ENCODE measurements at places on chromosomes 6 and 20. TPM values are rescaled to one million over a fixed set of nuclear protein-coding genes. Genes with fewer than 3 reads are reported as not detected.

The FLRT3 gene
- not detected for total RNA-seq

The MCCD1 gene
- total RNA-seq: not detected

The SULF2 gene
- 0.69 TPM for total RNA-seq

The COL9A1 gene
- not detected for total RNA-seq

The TRIM10 gene
- total RNA-seq: not detected

The AURKA gene
- total RNA-seq: 83.0 TPM

The PRSS16 gene
- 1.1 TPM for total RNA-seq

The NKX2-4 gene
- not detected for total RNA-seq

The DEFB125 gene
- total RNA-seq: not detected

The HTR1B gene
- total RNA-seq: not detected

The C20orf144 gene
- total RNA-seq: 0.15 TPM

GRCh38 chr6:56764081-56764566 is 121.4 kb upstream of the DST start:
- no peak for DNase-seq

GRCh38 chr6:18306977-18307376 is 42.6 kb upstream of the DEK start:
- no peak for DNase-seq

DNA sequence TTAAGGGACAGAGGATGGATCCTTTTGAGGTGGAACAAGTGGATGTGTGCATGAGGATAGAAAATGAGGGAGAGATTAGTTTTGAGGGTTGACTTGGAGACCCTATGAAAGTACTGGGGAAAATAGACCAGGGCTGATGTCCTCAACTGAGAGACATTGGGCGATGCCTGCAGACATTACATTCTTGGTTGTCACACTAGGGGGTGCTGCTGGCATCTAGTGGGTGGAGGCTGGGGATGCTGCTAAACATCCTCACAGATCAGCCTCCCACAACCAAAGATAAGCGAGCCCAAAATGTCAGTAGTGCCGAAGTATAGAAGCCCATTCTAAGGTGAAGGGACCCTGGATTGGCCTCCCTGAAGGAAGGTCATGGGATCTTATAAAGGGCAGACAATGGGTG is 63.3 kb downstream of the MOCS1 start:
- no peak for DNase-seq

DNA sequence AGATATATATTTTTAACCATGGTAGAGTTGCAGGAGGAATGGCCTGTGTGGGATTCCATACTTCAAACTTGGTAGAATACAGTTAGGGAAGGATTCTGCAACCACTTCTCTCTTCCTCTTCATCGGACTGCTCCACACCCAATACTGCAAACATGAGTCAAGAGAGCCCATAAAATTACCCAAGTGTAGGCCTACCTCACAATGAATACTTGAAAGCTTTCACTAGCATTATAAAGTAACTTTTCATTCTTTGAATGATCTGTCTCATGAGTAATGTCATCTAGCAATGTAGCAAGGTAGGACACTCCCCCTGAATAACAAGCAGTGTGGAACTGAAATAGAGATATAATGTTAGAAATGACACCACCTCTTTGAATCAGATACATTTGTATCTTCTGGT is 79.4 kb downstream of the FOXC1 start:
- no peak for DNase-seq

GRCh38 chr6:33623895-33624381 is 2.8 kb downstream of the ITPR3 start:
- no peak for DNase-seq

- peak; percentile 87 for DNase-seq
Measured at GRCh38 chr6:167350731-167351655, 26.1 kb downstream of the TTLL2 start.

GRCh38 chr6:170174124-170174770 is 116.6 kb downstream of the DLL1 start:
- DNase-seq: no peak

DNA sequence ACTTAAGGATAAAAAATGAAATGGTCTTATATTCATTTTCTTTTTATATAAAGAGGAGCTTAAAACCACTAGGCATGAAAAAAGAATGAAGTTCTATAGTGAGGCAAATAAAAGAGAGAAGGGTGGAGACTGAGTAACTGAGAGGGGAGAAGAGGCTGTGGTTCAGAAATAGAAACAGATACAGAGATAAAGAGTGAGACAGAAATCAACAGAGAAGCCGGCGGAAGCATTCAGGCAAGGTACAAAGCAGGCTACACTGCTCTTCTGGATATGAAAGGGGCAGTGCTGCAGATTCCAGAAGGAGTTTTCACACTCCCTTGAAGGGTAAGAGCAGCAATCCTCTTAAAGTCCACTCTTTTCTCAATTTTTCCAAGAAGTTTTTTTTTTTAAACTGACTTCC is 29.9 kb downstream of the NFATC2 start:
- DNase-seq: peak; percentile 54

DNA sequence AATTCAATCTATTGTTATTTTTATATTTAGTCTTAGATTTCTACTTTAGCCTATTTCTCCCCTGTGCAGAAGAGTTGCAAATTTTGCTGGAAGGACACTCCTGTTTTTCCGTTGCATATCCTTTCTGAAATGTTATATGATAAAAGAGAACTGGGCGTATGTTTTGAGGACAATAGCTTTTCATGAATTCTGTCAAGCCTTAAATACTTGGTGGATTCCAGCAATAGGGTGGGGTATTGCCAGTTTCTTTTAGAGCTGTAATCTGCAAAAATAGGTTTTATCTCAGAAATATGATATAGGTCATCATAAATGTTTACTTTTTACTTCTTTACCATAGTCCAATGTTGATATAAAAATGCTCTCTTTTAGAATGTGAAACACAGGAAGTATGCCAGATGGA is 42.0 kb downstream of the VTA1 start:
- no peak for DNase-seq

DNA sequence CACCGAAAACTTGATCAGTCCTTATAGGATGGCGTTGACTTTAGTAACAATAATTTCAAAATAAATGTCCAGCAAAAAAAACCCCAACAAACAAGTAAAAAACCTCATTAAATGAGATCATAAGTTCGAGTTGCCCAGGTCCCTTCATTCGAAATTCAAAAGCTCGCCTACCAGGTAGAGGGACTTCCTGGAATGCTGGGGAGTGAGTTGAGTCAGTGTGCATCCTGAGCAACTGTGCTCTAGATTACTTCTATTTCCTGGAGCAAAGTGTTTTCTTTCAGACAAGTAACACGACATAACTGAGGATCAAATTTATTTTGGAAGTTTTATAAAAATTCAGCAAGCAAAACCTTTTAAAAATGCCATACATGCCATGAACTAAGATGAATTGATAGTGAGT is 511.9 kb upstream of the CITED2 start:
- DNase-seq: no peak

DNA sequence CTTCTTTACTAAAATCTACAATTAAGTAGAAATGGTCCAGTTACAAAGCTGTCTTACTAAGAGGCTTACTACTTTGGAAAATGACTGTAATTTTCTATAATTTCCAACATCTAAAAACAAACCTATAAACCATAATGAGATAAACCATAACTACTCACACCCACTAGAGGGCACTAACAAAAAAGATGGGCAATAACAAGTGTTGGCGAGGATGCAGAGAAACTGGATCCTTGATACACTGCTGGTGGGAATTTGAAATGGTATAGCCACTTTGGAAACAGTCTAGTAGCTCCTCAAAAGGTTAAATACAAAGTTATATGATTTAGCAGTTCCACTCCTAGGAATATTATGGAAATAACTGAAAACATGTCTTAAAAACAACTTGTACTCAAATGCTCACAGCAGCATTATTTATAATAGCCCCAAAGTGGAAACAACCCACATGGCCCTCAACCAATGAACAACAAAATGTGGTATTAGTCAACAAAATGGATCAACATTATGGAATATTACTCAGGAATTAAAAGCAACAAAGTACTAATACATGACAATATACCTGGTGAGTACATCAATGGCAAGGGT is 50.6 kb downstream of the GJA10 start:
- no peak for DNase-seq

DNA sequence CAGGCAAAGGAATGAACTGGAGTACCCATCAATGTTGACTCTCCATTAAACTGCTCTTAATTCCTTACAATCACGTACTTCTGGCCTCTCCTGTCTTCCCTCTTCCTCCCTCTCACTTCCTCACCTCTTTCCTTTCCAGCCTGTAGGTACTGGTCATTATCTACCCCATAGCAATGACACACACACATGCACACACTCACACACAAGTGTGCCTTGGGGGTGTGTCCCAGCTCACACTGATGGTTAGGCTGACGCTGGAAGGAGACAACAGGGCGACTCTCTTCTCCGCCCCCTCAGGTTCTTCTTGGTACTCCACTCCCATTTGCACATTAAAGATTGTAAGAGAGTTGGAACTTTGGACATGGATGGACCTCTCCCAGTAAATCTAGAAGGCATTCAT is 14.0 kb upstream of the SERPINB9 start:
- DNase-seq: no peak

GRCh38 chr6:153957394-153957793 is 81.6 kb upstream of the OPRM1 start:
- DNase-seq: no peak

DNA sequence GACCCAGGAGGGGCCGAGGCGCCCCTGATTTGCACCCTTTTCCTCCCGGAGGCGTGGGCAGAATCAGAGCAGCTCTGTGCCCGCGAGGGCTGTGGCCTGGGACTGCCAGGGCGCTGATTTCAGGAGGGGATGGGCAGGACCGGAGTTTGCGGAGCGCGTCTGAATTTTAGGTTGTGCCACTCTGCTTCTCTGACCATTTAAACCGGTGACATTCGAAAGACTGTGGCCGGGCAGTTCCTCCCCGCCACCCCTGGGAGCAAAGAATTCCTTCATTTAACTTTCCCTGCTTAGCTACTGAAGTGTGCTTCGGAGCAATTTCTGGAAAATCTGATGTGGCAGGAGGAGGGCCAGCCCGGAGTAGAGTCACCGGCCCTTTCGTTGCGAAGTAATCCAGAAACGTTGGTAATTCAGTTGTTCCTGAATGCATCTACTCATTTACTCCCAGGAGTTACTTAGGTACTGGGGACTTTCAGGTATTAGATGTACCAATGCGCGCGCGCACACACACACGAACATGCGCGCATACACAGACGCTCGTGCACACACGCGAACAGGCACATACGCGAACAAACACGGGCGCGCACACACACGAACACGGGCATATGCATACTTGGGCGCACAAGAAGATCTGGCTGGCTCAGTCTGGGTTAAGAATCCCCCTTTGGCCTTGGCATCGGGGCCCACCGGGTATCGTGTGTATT is 568 bp downstream of the CCDC170 start:
- peak; percentile 54 for DNase-seq

- no peak for DNase-seq
Measured at GRCh38 chr6:26183237-26183580, 96.0 kb downstream of the HFE start.

GRCh38 chr20:40493071-40493470 is 196.0 kb downstream of the MAFB start:
- DNase-seq: no peak

DNA sequence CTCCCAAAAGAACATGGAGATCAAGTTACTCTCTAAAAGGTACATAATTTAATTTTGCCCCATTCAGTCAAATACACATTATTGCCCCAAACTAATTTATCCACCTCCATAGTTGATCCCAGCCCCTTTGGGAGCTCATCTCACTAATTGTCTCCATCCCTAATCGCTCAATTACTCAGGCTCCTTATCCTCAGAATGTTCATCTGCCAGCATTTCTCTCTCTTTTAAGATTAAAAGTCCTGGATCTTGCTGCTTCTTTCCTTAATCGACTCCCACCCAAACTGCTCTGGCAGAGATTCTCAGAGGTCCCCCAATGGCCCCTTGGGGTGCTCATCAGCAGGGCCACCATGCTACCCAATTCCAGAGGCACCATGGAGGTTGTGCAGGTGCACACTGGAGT is 18.4 kb upstream of the NNAT start:
- no peak for DNase-seq

DNA sequence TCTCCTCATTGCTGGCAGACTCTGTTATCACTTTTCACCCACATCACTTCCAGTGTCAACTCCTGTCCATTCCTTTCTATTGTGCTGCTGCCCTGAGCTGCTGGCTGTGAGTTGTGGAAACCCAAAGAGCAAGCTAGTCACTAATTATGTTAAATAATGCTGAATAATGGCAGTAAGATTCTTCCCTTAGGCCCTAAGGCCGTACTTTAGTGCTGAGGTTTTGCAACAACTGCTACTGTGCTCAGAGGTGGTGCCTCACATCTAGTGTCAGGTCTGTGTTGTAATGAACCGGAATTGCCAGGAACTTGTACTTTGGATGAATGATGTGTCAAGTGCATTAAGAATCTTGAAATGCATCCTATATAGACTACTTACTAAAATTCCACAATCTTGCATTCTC is 372.2 kb upstream of the RNF217 start:
- no peak for DNase-seq

- DNase-seq: no peak
Measured at GRCh38 chr6:113732384-113732966, 124.7 kb upstream of the MARCKS start.

- no peak for DNase-seq
Measured at GRCh38 chr20:14193885-14194284, 143.5 kb downstream of the FLRT3 start.

- no peak for DNase-seq
Measured at GRCh38 chr6:2101213-2101612, 144.2 kb downstream of the GMDS start.

- no peak for DNase-seq
Measured at GRCh38 chr6:23424584-23424983, 701.4 kb upstream of the NRSN1 start.

DNA sequence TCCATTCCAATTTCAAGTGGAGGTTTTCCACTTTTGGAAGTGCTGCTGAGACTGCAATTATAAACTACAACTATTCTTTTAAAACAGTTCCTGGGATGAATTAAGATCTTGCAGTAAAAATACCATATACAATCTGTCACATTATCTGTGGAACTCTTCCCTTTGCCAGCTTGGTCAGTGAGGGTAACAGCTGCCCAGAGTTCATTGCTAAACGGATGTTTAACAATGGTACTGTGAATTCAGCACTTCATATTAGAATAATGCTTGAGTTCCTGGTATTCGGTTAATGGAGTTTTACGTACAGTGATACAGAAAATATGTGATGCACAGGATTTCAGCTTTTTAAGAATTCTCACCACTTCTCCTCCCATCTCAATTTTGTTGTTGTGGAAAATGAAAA is 51.5 kb downstream of the KCNS1 start:
- DNase-seq: no peak

- DNase-seq: no peak
Measured at GRCh38 chr6:41997456-41997855, 52.9 kb upstream of the TAF8 start.

DNA sequence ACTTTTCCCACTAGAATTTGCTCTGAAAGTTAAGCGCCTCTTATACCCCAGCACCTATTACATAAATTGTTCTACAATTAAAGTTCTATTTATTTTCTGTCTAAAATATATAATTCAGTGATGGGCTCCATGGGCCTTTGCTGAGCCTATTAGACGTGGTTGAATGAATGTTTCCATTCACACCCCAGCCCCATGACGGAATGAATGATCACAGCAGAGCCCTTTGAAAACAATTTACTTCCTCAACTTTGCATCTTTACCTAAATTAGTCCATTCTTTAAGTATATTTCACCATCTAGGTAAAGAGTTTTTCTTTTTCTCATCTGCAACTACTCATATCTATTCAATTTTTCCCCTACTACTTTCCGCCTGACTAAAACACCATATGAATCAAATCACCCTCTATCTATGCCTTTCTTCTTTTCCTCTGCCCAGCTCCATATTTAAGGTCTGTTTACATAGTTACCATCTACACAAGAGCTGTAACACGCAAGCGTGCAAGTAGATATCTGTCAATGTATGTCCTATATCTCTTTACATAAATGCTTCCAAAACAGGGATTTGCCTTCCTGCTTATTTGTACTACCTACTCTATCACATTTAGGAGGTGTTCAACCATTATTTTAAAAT is 69.7 kb downstream of the ECT2L start:
- no peak for DNase-seq

Measured in activated CD4-positive, alpha-beta T cell treated with anti-CD3 and anti-CD28 coated beads, Interleukin-2, amount 10 ng/mL, durations not matched to agents 7 days and 5 days (primary cell).